ENCODE measurements at places on chromosomes 2 and 18.
A peak's percentile ranks its signal among the peaks of the same experiment; 100 is the strongest.

GRCh38 chr2:28004086-28004485 is 113.6 kb downstream of the BABAM2 start:
- DNase-seq = no peak

DNA sequence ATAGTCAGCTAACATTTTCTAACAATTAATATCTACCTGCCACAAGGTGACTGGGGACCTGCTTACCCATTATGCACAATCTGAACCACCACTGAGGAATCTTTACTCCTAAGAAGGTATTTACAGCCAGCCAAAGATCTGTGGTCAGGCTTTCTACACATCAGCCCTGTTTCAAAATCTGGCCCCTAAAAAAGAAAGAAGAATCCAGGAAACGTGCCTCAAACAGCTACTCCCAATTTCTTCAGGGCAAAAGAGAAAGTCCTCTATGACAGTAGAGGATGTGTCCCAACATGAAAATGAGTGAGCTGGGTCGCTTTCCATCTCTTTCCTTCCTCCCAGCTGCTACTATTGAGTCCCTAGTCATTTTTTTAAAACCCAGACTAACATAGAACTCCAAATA is 79.5 kb downstream of the EPB41L3 start:
- DNase-seq = no peak

- no peak for DNase-seq
Observed at GRCh38 chr2:7811073-7811472, 870.8 kb upstream of the ID2 start.

DNA sequence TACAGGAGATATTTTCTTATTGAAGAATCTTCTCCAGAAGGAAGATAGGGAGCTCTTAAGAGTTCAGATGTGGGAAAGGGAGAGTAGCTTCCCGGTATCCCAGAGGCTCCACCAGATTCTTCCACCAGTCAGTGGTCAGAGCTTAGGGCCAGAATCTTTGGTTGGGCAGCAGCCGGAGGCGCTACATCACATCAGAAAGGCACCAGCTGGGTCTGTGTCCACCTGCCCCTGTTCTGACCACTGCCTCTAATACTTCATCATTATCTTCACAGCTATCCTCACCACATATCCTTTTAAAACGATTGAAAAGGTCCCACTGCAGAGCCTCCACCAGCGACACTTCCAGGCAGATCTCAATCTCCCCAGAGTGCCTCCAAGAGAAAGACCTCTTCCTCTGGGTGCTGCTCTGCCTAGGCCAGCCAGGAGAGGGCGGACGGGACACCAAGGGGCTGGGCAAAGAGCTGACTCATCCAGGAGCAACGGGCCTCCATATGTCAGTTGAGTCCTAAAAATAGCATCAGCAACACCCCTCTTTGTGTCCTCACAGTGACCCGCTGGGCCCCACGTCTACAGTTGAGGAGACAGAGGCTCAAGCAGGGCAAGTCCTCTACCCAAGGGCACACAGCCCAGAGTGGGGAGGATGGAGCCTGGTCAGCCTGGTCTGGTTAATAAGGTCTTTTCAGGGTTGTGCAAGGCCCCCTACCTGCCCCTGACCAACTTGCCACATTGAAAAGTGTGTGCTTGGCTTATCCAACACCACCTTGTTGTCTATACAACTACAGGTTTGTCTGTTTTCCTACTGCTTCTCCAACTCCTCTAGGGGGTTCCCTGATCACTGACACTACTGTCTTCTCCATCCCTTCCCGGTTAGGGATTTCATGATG is 81.2 kb downstream of the ADD2 start:
- peak; percentile 10 for DNase-seq

GRCh38 chr2:888211-888801 is 62.3 kb upstream of the SNTG2 start:
- DNase-seq = no peak

- no peak for DNase-seq
Observed at GRCh38 chr2:163984986-163985385, 249.2 kb upstream of the FIGN start.

GRCh38 chr2:22406625-22407024 is 978.4 kb upstream of the KLHL29 start:
- DNase-seq = no peak

- DNase-seq = peak; percentile 56
Observed at GRCh38 chr2:187581125-187581896, 27.1 kb upstream of the TFPI start.

DNA sequence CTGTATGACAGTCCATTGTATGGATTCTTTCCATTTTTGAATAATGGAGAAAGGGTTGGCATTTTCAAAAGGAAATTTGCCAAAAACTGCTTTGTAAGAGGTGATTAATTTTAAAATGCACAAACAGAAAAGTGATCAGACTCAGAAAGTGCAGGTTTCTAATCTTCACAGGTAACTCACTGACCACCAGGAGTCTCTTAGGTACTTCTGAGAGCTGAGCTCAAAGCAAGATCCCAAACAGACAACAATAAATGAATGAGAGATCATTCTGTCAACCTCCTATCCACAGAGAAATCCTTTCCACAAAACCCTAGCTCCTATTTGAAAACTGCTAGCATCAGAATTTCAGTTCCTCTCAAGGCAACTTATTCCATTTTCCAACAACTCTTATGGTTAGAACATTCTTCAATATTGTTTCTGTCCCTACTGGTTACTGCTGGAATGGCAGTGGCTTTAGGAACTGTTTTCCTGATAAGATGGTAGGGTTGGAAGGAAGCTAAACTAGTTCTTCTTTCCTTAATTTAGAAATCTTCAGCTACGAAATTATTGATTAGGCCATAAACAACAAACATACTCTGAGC is 20.6 kb upstream of the HAAO start:
- no peak for DNase-seq

- no peak for DNase-seq
Observed at GRCh38 chr2:11254100-11254536, 90.3 kb downstream of the ROCK2 start.

DNA sequence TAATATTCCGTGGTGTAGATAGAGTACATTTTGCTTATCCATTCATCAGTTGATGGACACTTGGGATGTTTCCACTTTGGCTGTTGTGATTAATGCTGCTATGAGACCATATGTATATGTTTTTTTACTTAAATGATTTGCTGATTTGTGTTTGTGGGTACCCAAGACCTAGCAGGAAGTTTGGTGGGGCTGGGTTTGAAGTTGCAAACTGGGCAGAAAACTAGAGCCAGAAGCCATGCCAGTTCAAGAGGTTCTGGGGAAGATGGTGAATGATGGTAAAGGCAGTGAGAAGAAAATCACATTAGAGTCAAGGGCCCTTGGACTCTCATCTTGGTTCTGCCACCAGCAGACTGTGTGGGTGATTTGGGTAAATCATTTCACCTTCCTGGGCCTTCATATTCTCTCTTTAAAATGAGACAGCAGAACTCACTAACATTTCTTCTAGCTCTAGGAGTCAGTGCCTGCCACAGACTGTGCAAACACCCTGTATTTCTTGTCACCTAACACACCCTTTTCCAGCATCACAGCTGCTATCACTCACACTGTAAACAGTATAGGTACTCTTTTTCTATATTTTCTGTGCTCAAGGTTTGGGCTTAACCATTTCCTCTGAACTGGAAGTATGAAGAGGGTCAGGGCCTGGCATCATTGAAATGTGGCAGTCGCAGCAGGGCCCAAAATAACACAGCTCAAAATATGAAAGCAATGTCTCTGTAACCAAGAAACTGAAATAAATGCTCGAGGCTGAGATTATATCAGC is 8.4 kb upstream of the CTLA4 start:
- DNase-seq = no peak
